ENCODE measurements at places on chromosomes 3 and 15. TPM values are rescaled to one million over a fixed set of nuclear protein-coding genes. Genes with fewer than 3 reads are reported as not detected.

GRCh38 chr3:32992310-32992686 is 40.9 kb downstream of the CCR4 start:
- no peak for DNase-seq
- H3K36me3 ChIP-seq = no peaks in the 10 kb centered on the region
- no peaks in the 10 kb centered on the region for H3K27me3 ChIP-seq
- no peaks in the 10 kb centered on the region for H3K4me1 ChIP-seq
- no peak overlapping the region for H3K4me3 ChIP-seq

GRCh38 chr15:78620021-78620526 is 722 bp downstream of the CHRNA3 start:
- H3K27ac ChIP-seq = no peak overlapping the region
- DNase-seq = peak; percentile 33
- no peaks in the 10 kb centered on the region for H3K36me3 ChIP-seq
- H3K4me3 ChIP-seq = peak overlapping the region; percentile 44

DNA sequence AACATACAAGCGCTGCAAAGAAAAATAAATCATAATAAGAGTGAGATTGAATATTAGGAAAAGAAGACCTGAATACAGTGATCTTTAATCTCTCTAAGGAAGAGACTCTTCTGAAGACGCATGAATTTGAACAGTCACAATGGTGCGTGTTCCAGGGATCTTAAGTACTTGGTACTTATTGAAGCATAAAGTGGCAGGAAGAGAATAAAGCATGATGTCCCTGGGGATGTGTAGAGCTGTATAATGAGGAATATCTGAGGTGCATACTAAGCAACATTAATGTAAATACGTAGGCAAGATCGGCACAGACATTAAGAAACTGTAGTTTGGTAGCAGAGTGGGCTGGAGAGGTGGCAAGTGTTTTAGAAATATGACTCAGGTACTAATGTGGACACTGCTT is 246.2 kb upstream of the MCTP2 start:
- H3K36me3 ChIP-seq = no peaks in the 10 kb centered on the region
- no peak for DNase-seq
- no peak overlapping the region for H3K27ac ChIP-seq
- no peaks in the 10 kb centered on the region for H3K27me3 ChIP-seq
- H3K4me1 ChIP-seq = no peaks in the 10 kb centered on the region

GRCh38 chr3:157239082-157239704 is 79.2 kb upstream of the CCNL1 start:
- DNase-seq = peak; percentile 82
- no peak overlapping the region for H3K4me3 ChIP-seq
- no peaks in the 10 kb centered on the region for H3K36me3 ChIP-seq
- H3K27me3 ChIP-seq = no peaks in the 10 kb centered on the region

DNA sequence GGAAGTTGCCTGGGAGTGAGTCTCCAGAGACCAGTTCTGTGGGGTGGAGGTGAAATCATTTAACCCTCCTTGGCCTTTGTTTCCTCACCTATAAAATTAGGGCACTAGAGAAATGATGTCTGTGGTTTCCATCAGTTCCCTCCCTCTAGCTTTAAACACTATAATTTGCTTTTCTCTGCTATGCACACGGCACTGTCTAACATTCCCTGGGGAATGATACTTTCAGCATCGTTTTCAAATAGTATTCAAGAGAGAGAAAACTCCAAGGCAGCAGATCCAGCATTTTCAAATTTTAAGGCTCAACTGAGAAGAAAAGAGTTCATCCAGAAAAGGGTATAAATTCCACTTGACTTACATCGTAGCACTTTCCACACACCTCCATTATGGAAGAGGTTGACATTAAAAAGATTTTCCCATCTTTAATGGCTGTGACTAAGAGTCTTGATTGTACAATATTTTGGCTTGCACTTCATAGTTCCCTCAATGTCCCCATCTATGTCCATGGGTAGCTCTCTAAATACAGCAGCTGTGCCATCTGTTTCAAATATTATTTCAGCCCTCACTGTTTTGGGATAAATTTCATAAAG is 137.7 kb upstream of the ZPLD1 start:
- no peaks in the 10 kb centered on the region for H3K27me3 ChIP-seq
- H3K27ac ChIP-seq = no peak overlapping the region
- no peak for DNase-seq
- no peak overlapping the region for H3K4me3 ChIP-seq
- H3K4me1 ChIP-seq = no peaks in the 10 kb centered on the region
- no peaks in the 10 kb centered on the region for H3K36me3 ChIP-seq

Gene SAMD7
- not detected for total RNA-seq

Gene MCTP2
- total RNA-seq = 7.6 TPM

Gene GREM1
- 1.6 TPM for total RNA-seq

Gene TOMM70
- 35.4 TPM for total RNA-seq

Gene OIP5
- total RNA-seq = 21.2 TPM

All from testis (tissue), 5 donors.